ENCODE measurements at places on chromosomes 5 and 9.

DNA sequence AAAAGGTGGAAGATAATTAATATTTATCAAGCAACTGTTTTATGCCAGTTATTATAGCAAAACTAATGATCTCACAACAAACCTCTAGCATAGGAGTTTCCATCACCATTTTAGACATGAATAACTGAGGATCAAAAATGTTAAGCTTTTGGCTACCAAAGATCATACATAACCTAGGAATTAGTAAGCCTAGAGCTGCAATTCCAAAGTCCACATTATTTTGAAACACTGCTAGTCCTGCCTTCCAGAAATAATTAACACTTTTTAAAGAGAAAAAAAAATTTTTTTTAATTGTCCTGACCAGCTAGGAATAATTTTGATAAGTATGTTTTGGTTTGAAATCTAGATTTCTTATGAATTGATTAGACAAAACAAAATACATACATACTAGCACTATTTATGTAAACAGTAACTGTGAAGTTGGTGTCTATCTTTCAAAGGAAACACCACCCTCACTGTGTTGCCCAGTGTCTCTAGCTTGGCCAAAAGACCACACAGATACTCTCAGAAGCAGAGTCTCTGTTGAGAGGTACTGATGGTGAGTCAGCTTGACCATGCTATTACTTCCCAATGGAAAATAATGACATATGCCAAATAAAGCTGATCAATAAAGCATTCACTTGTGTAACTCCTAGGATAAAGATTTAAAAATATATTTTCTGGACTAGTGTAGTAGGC, 422.4 kb downstream of the CCDC171 start:
- DNase-seq, result no peak

- no peak for DNase-seq
Measured at GRCh38 chr5:147481874-147482705, 27.8 kb downstream of the DPYSL3 start.

GRCh38 chr9:26802921-26803320, 89.7 kb downstream of the CAAP1 start:
- no peak for DNase-seq

DNA sequence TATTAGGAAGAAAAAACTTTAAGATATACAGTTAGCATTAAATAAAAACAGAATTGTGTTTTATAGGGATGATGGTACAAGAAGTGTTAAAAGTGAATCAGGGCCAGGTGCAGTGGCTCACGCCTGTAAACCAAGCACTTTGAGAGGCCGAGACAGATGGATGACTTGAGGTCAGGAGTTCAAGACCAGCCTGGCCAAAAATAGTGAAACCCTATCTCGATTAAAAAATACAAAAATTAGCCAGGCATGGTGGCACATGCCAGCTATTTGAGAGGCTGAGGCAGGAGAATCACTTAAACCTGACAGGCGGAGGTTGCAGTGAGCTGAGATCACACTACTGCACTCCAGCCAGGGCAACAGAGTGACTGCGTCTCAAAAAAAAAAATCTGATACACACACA, 282.9 kb upstream of the ATP10B start:
- DNase-seq, result no peak

DNA sequence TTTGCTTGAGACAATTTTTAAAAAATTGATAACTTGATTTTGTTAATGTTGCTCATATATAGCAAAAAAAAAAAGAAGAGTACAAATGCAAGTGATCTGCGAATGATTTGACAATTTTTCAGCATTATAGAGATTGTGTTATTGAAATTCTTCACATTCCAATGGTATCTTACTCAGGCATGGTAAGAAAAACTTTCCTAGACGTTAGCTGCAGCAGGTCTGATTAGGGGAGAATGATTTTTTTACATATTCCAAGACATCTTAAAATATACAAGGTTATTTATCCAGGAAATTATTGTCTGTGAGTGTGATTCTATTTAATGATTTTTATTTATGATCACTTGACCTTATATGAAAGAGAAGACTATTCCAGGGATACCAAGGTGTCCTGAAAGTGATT, 361.9 kb downstream of the MAT2B start:
- no peak for DNase-seq

GRCh38 chr9:72996684-72997314, 43.9 kb upstream of the ALDH1A1 start:
- no peak for DNase-seq

- no peak for DNase-seq
Measured at GRCh38 chr9:112348257-112349007, 15.0 kb upstream of the PTBP3 start.

DNA sequence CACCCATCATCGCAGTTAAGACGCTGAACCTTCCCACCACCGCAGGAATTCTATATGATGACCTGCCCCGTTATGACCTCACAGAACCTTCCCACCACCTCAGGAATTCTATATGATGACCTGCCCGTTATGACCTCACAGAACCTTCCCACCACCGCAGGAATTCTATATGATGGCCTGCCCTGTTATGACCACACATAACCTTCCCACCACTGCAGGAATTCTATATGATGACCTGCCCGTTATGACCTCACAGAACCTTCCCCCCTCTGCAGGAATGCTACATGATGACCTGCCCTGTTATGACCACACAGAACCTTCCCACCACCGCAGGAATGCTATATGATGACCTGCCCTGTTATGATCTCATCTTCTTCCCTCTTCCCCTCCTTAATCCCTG, 64.3 kb downstream of the IRX1 start:
- DNase-seq, result no peak

- no peak for DNase-seq
Measured at GRCh38 chr9:112002847-112003457, 106.3 kb downstream of the UGCG start.

GRCh38 chr9:91273853-91274552, 87.7 kb downstream of the AUH start:
- DNase-seq, result no peak

DNA sequence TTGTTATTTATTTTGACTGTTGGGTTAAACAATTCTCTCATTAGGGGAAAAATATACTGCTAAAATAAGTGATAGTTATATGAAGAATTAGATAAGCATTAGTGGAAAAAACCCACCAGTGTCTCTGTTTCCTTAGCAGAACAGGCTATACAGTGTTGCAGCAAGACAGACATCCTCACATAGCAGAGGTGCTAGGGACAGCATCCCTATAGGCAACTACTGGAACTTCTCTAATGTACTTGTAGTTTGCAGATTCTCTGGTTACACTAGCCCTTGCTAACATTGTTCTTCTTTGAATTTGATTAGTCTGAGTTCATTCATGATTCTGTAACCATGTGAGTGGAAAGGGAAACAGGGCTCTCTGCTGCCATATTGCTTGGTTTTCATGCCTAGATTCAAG, 661.8 kb upstream of the RGMB start:
- DNase-seq, result peak; percentile 10

DNA sequence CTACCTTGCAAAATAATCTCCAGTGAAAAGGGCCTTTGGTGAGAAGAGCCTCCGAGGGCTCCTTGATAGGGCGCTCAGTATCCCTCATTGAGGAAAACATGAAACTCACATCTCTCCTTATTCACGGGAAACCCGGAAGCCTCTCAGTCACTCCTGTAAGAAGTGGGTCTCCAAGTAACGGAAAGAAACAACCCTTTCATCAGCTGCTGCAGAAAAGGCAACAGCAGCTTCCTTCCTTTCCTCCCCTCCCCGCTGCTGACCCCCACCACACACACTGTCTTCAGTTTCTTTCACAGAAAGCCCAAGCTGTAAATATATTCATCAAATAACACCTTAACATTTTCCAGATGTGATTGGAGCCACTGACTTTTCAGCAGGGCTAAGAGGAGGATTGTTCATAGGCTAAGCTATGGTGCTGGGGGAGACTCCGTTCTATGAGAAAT, 81.4 kb downstream of the C9orf152 start:
- DNase-seq, result no peak

DNA sequence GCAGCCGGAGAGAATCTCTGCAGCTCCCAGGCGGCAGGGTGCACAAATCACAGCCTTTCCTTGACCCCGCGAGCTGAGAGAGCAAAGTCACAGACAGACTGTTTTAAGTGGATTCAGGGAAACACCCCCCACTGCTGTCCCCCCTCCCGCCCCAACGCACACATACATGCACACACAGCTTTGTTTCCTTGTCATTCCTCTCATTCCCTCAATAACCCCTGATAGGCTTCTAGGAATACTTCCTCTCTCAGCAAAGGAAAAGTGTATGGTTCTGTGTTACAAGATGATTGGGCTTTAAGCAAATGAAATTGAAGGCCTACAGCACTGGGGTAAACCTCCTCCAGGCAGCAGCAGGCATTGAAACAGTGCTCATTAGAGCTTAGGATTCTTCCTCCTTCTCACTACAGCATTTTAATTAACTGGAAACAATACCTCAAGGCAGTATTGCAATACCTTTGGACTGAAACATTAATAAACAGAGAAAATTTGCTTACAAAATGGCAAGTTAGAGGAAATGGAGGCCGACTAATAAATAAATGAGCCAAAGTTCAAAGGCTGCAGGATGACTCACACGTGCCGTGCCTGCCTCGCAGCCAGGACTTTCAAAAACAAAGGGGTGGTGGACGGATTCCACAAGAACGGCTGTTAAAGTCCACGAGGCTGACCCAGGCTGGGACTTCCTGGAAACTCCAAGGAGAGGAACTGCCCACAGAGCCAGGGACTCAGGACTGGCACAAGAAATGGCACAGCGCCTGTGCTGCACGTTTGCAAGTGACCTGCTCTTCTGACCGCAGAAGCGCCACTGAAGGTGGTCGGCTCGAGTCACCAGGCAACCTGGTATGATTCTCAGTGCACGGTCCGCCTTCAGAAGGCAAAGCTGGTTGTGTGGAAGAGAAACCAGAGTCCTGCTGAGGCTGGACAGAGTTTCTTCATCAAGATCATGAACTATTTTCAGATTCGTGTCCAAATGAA, 236.2 kb downstream of the SYK start:
- no peak for DNase-seq

GRCh38 chr9:123511326-123512277, 155.6 kb downstream of the CRB2 start:
- no peak for DNase-seq

DNA sequence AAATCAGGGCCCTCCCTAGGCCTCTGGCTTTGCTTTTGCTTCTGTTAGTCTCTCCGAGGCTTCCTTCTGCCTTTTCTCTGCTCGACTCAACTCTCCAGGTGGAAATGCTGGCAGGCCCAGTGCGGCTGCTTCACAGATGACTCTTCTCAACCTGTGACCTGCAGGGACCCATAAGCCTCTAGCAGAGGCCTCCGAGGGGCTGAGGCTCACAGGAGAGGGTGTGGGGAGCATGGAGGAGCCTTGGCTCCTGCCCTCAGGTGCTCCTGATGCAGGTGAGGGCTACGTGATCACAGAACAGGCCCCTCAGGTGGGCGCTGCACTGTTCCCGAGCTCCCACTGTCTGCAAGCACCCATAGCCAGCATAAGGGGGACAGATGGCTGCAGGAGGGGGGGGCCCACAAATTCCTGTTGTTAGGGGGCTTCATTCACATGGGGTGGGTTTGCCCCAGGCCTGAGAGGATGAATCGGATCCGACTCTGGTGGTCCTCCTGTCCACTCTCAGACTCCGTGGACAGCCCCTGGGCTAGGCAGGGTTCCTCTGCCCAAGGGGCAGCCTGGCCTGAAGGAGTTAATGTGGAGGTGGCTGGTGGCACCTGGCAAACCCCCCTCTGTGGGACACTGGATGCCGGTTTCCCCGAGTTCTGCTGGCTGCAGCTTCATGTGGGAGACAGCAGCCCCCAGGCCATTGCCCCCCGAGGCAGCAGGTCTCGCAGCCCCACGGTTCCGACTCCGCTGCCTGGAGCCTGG, 10.9 kb upstream of the FCN2 start:
- no peak for DNase-seq

- DNase-seq, result no peak
Measured at GRCh38 chr5:370311-370958, 48.9 kb downstream of the AHRR start.

DNA sequence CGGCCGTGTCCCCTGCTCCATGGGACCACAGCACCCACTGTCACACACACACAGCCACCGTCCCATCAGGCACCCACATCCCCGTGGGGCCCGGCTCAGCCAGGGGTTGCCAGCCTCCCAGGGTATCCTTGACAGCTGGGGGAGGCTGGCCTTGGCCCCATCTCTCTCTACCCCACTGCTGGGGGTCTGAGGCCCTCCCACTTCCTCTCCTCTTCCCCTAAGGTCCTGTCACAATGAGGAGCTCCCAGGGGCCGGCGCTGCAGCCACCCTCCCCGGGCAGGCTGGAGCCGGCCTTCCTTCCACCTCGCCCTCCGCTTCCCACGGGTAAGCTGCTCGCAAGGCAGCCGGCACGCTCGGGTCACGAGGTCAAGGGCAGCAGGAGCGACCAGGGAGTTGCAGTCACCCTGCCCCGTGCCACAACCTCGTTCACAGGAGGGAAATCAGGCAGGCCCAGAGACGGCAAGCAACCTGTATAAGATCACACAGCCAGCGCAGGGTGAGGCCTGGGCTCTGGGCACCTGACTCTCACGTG, 38.6 kb upstream of the NOTCH1 start:
- DNase-seq, result no peak

DNA sequence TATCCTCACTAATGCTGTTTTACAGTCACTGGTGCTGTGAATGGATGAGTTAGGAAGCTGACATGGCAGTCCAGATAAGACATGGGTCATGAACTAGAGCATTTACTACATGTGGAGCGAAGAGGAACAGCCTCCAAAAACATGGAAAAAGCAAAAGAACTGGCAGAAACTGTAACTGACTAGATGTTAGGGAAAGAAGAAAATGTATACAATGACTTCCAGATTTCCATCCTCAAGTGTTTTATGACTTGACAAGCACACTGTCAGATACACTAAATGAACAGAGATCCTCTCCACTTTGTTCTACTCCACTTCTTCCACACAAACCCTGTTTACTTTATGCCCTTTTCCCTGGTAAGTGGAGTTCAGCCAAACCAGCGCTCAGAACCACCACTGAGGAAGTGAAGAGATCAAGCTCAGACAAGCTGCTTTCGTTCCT, 11.5 kb downstream of the HMGCS1 start:
- DNase-seq, result no peak

DNA sequence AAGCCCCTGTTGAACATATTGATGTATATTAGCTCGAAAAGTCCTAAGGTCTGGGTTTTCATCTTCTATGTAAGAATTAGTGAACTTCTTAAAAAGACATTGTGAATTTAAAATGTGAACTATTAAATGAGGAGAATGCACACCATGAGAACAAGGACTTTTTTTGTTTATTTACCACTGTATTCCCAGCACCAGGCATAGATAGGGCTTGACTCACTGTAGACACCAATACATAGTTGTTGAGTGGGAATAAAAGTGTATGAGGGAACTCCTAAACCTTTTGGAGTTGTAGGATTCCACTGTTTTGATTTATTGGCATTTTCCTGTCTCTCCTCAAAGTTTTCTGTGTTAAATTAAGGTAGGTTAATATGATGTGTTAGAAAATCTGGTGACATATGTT, 40.3 kb downstream of the NNT start:
- no peak for DNase-seq

- peak; percentile 45 for DNase-seq
Measured at GRCh38 chr9:126373241-126373640, 46.6 kb downstream of the MVB12B start.

DNA sequence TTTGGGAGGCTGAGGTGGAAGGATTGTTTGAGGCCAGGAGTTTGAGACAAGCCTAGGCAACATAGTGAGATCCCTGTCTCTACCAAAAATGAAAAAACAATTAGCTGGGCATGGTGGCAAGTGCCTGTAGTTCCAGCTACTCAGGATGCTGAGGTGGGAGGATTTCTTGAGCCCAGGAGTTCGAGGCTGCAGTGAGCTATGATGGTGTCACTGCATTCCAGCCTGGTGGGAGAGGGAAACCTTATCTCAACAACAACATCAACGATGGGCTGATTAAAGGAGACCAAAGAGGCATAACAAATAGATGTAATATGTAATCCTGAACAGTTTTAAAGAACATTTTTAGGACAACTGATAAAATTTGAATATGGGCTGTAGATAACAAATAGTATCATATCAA, 34.2 kb upstream of the PANK3 start:
- DNase-seq, result no peak

Data from 8988T (cell line).